Right ventricle myocardium inferior (tissue), 1 donor: ENCODE measurements at places on chromosomes 13 and 19. TPM values are rescaled to one million over a fixed set of nuclear protein-coding genes. Genes with fewer than 3 reads are reported as not detected.

Gene UBL3
- 22.3 TPM for total RNA-seq

Gene POU4F1
- not detected for total RNA-seq

Gene PEAK3
- 0.68 TPM for total RNA-seq

Gene DNAJC3
- 30.0 TPM for total RNA-seq

Gene CARM1
- 39.5 TPM for total RNA-seq

Gene NR2C2AP
- total RNA-seq = 7.8 TPM

Gene CCNA1
- not detected for total RNA-seq

Gene IGFLR1
- 5.1 TPM for total RNA-seq

Gene PRODH2
- total RNA-seq = not detected

Gene SLC25A23
- total RNA-seq = 89.9 TPM

Gene CLEC17A
- not detected for total RNA-seq

Gene ZNF506
- 9.8 TPM for total RNA-seq

Gene KRTDAP
- not detected for total RNA-seq

Gene LILRA1
- 0.92 TPM for total RNA-seq
